Stimulated activated CD4-positive, alpha-beta T cell treated with anti-CD3 and anti-CD28 coated beads, Interleukin-1b, Interleukin-23, amount 100 ng/mL, for 1 hour (primary cell): ENCODE measurements at places on chromosomes 11 and 22.

GRCh38 chr11:94219771-94220170 is 84.6 kb upstream of the IZUMO1R start:
- DNase-seq = no peak

- DNase-seq = no peak
These were observed 218.7 kb downstream of the FAM76B start for GRCh38 chr11:95570845-95571244.

- DNase-seq = no peak
These were observed 98.6 kb downstream of the ARHGAP8 start for GRCh38 chr22:44850946-44851345.

GRCh38 chr11:91314521-91314920 is 910.1 kb upstream of the FAT3 start:
- DNase-seq = no peak

GRCh38 chr11:124108156-124108555 is 7.1 kb upstream of the VWA5A start:
- no peak for DNase-seq

GRCh38 chr11:33358150-33358831 is 101.1 kb downstream of the HIPK3 start:
- no peak for DNase-seq

GRCh38 chr11:3164552-3165151 is 458 bp downstream of the OSBPL5 start:
- no peak for DNase-seq

DNA sequence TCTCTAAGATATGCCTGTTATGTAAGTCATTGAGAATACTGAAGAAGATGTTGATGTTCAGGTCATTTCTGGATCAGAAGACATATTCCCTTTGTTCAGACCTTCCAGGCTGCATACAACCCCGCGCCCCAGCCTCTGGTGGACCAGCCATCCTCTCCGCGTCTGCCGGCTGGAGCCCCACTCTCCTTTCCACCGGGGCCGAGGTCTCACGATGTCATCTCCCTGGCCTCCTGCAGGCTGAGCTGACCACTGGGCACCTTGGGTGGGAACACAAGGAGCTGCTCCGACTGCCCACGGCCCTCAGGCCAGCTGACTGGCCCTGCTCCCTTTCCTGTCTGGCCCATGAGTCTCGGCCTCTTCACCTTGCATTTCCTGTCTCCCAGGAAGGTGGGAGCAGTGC is 124.6 kb downstream of the SHANK2 start:
- no peak for DNase-seq

- peak; percentile 10 for DNase-seq
These were observed at the start of gene MYRF for GRCh38 chr11:61752117-61752924. Gene MYRF (plus strand): TSS chr11:61752636. CDS start chr11:61752745, 109 bp downstream.
